OCI-LY7 (cell line): ENCODE measurements at places on chromosomes 6 and 20.

GRCh38 chr6:193773-194310 lies 98.4 kb upstream of the DUSP22 start:
- DNase-seq = peak; percentile 72

- no peak for DNase-seq
Observed at GRCh38 chr6:160036331-160036695, 67.4 kb downstream of the IGF2R start.

DNA sequence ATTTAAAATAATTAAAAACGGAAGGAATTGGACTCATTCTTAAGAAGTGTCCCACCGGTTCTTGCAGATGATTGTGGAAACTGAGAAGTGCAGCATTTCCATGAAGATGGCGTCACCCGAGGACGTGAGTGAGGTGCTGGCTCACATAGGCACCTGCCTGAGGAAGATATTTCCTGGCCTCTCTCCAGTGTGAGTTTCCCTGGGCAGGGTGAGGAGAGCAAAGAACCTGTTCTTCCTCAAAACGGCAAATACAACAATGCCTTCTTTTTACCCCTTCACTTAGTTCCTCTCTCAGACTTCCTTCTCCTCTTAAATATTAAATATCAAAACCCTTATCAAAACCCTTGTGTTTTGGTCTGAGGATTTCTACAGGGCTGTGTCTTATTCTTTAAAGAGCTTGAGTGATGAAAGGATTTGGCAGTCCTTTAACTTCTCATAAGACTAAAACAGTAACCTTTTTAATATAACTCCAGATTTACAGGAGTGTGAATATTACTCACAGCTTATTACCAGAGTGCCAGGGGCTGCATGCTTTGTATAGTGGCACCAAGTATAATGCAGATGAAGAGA lies 156.3 kb downstream of the CARMIL1 start:
- DNase-seq = no peak

DNA sequence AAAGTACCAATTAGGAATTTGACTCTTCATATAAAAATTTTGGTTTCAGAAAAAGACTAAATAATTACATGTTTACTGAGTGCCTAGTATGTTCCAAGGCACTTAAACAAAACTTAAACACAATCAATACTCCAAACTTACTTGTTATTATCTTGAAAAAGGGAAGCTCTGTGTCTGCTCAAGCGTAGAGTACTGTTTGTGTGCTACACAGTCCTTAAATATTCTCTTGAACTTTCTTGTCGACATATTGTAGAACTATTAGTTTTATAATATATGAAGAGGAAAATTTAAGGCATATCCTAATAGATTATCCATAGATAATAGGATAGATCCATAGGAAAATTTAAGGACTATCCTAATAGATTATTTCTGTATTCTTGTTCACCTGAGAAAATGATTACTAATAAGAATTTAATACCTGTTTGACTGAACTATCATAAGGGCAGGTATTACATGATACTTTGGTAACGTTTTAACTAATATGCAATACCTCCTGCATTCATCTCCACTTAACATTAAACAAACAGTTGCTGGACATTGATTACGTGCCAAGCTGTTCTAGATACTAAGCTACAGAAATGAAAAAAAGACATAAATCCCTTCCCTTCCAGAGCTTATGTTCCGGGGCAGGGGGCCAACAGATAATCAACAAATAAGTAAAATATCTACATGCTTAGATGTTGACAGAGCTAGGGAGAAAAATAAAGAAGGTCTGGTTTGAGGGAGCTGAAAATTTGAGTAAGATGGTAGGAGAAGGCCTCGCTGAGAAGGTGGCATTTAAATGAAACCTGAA lies 115.2 kb upstream of the BCLAF1 start:
- DNase-seq = no peak

DNA sequence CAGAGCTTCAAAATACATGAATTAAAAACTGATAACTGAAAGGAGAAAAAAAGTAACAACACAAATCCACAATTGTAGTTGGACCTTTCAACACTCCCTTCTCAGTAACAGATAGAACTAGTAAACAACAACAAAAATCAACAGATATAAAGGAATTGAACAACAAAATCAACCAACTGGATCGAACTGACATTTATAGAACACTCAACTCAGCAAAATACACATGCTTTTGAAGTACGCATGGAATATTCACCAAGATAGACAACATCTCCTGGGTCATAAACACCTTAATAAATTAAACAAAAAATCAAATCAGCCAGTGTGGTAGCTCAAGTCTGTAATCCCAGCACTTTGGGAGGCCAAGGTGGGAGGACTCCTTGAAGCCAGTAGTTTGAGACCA lies 63.3 kb downstream of the ILRUN start:
- DNase-seq = no peak

DNA sequence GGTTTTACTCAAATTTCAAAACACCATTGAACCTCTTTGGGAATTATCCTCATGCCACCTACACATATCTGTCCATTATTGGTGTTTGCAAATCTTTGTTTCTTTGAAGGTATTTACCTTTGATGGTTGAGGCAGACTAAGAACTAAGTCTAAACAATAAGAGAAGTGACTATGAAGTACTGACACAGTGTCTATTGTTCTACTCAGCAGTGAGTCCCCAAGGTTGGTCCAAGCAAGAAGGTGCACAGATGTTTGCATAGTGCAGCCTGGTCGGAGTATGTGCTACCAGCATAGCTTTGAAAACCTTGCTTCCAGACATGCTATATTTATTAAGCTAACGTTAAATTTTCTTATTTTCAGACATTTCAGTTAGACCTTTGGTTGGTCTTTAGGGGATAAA lies 19.5 kb downstream of the LRRC1 start:
- no peak for DNase-seq

GRCh38 chr6:129292836-129293235 lies 409.9 kb downstream of the LAMA2 start:
- no peak for DNase-seq

DNA sequence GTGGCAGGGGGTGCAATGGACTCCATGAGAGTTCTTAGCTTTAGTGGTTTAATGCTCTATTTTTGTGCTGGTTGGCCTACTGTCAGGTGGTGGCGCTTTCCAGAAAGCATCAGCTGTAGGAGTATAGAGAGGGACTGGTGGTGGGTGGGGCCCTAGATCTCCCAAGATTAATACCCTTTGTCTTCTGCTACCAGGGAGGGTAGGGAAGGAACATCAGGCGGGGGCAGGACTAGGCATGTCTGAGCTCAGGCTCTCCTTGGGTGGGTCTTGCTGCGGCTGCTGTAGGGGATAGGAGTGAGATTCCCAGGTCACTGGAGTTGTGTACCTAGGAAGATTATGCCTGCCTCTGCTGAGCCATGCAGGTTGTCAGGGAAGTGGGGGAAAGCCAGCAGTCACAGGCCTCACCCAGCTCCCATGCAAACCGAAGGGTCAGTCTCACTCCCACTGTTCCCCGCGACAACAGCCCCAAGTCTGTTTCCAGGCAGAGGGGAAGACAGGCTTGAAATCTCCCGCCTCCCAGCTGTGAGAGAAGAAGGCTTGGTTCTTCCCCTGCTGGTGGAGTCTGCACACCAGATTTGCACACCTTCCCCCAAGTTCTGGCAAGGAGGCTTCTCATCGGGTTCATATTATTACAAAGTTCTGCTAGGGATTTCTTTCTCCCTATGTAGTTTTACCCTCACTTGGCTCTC lies 46.7 kb upstream of the PKIB start:
- no peak for DNase-seq

DNA sequence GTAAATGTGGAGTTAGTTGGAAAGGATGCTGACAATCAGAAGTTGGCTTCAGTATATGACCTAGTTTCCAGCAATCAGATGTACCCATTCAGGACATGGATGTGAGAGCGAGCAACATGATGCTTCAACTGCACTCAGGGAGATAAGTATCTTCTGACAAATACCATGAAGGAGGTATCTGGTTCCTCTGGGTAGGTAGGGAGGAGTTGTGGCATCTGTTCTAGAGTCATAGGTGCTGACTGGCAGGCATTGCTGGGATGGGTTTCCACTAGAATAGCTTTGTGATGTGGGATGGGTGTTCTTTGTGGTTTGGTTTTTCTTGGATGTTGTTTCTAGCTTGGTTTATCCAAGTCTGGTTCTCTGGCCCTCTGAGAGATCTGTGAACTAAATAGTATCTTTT lies 3.9 kb upstream of the REV3L start:
- DNase-seq = no peak

DNA sequence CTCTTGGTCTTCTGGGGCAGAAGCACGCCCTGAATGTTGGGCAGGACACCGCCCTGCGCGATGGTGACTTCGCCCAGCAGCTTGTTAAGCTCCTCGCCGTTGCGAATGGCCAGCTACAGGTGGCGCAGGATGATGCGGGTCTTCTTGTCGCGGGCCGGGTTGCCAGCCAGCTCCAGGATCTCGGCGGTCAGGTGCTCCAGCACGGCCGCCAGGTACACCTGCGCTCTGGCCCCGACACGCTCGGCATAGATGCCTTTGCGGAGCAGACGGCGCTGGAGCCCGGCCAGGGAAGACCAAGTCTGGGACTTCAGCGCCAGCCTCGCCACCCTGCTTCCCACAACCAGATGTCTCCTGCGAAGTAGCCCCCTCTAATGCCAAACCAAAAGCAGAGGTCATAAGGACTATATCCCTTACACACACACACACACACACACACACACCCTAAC lies 8.0 kb upstream of the SLC17A3 start:
- no peak for DNase-seq

- DNase-seq = no peak
Observed at GRCh38 chr6:1387876-1388629, 1.3 kb upstream of the FOXF2 start.

GRCh38 chr6:142950291-142950690 lies 5.3 kb upstream of the HIVEP2 start:
- DNase-seq = no peak

DNA sequence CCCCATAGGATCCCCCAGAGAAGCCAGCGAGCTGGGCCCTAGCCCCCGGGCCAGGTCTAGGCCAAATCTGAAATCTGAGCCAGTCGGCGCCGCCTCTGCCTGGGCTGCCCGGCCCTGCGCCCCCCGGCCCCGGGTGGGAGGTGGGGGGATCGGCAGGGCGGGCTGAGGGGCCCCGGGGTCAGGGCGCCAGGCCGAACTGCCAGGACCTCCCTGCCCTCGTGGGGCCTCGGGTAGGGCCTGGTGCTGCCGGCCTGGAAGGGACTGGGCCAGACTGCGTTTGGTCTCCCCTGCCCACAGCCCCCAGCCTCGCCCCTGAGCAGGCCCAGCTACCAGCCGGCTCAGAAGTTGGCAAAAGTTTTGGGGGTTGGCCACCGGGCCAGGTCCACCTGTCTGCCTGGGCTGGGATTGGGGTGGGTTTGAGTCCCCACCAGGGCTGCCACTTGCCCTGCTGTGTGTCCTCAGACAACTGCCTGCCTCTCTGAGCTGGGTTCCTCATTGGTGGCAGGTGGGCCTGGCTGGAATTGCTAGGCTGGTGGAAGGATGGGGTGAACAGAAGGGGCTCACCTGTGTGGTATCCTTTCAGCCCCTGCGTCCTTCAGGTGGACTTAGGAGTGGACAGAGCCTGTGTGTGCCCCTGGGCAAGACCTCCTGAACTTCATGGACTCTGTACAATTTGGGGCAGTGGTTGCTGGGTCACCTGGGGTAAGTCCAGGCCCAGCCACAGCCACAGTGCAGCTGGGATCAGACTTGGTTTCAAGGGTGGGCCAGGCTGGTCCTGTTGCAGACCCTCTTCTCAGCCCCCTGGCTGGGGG lies 801 bp downstream of the SRC start:
- no peak for DNase-seq

DNA sequence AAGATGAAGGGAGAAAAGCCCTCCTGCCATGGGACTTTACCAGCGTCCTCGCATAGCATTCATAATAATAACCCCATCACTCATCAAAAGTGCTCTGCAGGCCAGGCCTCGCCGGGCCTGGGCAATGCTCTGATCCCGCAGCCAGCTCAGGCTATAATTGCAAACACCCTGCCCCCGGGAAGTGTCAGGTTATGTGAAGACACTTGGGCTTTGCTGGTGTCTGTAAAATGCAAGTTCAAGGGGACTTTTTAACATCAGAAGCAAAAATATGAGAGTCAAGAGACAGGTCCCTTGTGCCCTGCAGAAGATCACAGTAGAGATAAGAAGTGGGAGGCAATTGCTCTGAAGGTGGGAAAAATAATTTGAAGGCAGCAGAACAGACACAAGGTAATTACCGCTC lies 381.0 kb downstream of the MAFB start:
- DNase-seq = no peak

DNA sequence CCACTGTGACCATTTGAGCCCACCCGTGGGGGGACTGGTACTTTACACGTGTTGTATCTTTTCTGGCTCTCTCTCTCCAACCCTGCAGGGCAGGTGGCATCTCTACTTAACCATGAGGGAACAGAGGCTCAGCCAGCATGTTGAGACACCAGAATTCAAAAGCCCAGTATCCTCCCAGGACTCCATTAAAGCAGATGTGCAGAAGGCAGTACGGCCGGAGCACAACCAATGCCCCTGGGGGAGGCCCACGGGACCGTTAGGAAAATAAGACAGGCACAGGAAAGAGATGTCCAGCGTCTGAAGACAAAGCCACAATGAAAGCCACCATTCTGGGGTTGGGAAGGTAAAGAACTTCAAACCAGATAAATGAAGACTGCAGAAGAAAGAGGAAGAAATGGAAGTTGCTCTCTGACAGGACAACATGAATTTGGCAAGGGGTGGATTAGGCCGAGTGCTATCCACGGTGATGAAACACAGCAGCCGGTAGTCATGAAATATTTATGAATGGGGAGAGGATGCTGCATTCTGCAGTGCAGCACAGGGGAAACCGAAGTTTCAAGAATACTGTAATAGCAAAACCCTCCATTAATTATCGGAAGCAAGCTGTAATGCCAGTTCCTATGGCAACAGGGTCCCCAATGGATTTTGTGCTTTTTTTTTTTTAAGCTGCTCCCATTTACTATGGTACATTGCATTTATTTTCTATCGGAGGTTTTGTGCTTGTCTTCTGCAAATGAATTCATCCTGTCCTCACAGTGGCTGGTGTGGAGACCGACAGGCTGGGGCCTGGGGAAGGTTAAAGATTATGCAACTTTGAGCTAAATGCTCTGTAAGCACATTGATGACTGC lies 179.4 kb downstream of the NRN1 start:
- no peak for DNase-seq

GRCh38 chr6:30168741-30169140 lies 5.4 kb downstream of the TRIM15 start:
- no peak for DNase-seq
